ENCODE measurements at places on chromosomes 2 and 18. TPM values are rescaled to one million over a fixed set of nuclear protein-coding genes. Genes with fewer than 3 reads are reported as not detected.

The POTEJ gene
- total RNA-seq, result not detected

The EVA1A gene
- not detected for total RNA-seq

The MEP1B gene
- not detected for total RNA-seq

The HMSD gene
- not detected for total RNA-seq

The CYTIP gene
- total RNA-seq, result 97.7 TPM

The BUB1 gene
- total RNA-seq, result 48.2 TPM

The GALR1 gene
- not detected for total RNA-seq

The SERPINB12 gene
- not detected for total RNA-seq

The DLGAP1 gene
- total RNA-seq, result 8.8 TPM
